ENCODE measurements at places on chromosomes 3 and 15. TPM values are rescaled to one million over a fixed set of nuclear protein-coding genes. Genes with fewer than 3 reads are reported as not detected.

DNA sequence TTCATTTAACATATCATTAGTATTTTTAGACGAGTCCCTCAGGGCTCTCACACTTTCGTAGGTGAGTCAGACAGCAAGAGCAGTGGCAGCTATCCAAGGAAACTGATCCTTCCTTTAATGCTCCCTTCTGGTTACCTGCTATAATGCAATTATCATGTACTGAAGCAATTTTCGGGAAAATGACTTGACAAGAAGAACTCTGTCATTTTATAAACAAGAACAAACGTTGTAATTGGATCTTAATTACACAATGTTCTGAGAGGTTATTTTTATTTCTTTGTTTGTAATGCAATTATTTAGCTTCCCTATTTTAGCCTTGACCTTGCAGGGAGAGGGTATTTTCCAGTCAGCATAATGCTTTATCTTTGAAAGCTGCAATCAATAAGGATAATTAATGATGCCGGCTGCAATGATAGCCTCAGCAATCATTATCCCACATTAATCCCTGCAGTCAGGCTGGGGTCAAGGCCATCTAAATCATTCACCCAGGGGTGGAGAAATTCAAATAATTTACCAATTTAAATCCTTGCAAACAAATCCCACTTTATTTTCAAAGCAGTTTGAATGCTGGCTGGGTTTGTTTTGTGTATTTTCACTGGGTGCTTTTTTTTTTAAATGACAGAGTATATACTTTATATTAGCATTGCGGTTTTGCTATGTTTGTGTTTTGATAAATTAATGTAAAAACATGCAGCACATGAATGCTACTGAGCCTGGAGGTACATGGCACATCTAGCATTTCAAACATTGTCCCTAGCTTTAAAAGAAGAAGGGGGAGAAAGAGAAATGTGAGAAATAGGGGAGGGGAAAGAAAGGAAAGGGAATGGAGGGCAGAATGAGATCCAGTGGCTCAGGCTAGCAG, 249.9 kb downstream of the SHOX2 start:
- H3K4me1 ChIP-seq: no peaks in the 10 kb centered on the region
- H3K27me3 ChIP-seq: no peaks in the 10 kb centered on the region
- no peak overlapping the region for H3K4me3 ChIP-seq
- no peak for DNase-seq

DNAJC19 gene
- 21.0 TPM for total RNA-seq

DNA sequence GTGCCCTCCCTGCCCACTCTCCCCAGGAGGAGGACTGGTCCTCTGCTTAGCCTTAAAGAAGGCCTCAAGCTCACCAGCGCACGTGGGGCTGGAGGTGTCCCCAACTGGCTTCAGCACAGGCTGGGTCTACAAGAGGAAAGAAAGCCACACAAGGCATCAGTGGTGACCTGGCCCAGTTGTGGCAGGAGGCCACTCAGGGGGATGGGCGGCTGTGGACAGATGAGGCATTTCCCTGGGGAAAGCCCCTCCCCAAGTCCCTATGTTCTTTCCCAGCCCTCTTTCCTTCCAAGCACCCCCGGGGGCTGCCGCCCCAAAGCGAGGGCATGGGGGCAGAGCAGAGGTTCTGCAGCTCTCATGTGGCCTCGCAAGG, 155.2 kb upstream of the TLE3 start:
- H3K4me1 ChIP-seq: no peaks in the 10 kb centered on the region
- H3K27ac ChIP-seq: no peak overlapping the region
- H3K4me3 ChIP-seq: no peak overlapping the region
- no peak for DNase-seq
- H3K36me3 ChIP-seq: no peaks in the 10 kb centered on the region
- no peaks in the 10 kb centered on the region for H3K27me3 ChIP-seq

PLXNB1 gene
- total RNA-seq: 76.4 TPM

DNA sequence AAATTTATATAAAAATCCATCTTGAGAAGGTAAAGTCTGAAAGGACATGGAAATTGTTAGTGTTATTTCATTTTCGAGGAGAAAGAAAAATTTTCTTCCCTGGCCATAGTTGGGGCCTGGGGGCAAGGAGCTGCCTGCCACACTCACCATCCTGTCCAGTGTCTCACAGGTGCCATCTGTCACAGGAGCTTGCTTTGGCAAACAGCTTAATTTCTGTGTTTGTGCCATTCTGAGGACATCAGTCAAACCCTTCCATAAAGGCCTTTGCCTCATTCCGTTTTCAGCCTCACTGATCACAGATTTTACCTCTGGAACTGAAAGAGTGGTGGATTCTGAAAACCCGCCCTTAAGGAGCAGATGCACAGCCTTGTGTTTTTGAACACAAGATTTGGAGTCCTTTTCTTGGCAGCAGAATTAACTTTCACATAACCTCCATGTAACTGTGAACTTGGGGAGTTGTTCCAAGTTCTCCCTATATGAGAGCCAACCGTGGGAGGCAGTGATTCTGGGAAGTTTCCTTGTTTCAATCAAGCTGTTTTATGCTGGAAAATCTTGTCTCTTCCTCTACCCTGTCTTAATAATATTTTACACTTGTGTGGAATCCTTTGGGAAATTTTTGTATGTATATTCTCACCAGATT, 254.7 kb downstream of the CACNA2D3 start:
- H3K27me3 ChIP-seq: no peaks in the 10 kb centered on the region
- H3K36me3 ChIP-seq: no peaks in the 10 kb centered on the region
- no peak for DNase-seq
- no peak overlapping the region for H3K4me3 ChIP-seq

GRCh38 chr3:16482770-16483531, 30.5 kb downstream of the RFTN1 start:
- no peak for DNase-seq
- H3K4me1 ChIP-seq: no peaks in the 10 kb centered on the region
- no peak overlapping the region for H3K27ac ChIP-seq
- no peaks in the 10 kb centered on the region for H3K27me3 ChIP-seq
- no peaks in the 10 kb centered on the region for H3K36me3 ChIP-seq

- no peak overlapping the region for H3K27ac ChIP-seq
- H3K4me3 ChIP-seq: no peak overlapping the region
- no peak for DNase-seq
- H3K36me3 ChIP-seq: no peaks in the 10 kb centered on the region
These were observed 172.1 kb upstream of the MITF start for GRCh38 chr3:69567023-69567709.

STARD9 gene
- total RNA-seq: 0.70 TPM

ZBBX gene
- not detected for total RNA-seq

DNA sequence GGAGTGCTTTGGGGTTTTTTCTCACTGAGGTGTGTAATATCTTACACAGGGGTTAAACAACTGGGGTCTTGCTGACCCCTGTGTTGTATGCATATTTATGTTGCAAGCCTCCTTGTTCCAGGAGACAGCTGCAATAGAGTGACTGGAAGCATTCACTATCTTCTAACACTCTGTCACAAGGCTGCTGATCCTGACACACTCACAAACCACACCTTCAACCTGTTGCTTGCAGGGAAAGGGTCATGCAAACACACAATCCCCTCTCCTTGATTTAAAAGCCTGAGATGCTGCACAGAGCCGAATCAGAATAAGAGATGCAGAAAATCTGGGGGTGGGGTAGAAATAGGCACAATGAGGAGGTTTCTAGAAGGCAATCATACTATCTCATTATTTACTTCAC, 197.3 kb downstream of the CADPS start:
- no peak overlapping the region for H3K4me3 ChIP-seq
- no peaks in the 10 kb centered on the region for H3K36me3 ChIP-seq
- H3K4me1 ChIP-seq: no peaks in the 10 kb centered on the region
- H3K27ac ChIP-seq: no peak overlapping the region
- no peak for DNase-seq
- H3K27me3 ChIP-seq: no peaks in the 10 kb centered on the region

DNA sequence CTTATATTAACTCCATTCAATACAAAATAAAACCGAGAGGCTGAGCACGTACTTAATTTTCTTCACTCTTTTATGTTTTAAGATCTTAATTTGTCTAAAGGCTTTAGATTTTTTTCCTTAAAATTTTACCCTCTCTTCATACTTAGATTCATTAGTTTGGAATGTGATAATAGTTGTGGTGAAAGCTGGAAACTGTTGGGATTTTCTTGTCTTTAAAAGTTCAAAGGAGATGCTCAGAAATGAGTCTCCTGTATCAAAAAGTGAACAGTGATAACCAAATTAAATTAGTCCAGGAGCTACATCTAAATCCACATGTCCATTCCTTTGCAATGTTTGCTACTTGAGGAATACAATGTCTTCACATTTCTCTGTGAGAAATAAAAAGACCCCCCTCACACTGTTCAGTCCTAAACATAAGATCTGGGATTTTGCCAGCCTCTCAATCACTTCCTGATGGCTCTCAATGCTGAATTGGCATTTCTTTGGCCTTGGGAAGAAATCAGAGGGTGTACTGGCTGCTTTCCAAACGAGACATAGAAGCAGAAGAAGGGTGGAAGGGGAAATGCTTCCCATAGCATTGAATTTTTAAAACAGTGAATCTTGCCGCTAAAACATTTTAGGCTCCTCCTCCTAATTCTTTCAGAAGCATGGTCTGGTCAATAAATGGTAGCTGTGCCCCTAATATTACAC, 245.0 kb downstream of the SHOX2 start:
- no peak overlapping the region for H3K27ac ChIP-seq
- H3K4me3 ChIP-seq: no peak overlapping the region
- DNase-seq: no peak
- no peaks in the 10 kb centered on the region for H3K36me3 ChIP-seq

KCNAB1 gene
- not detected for total RNA-seq

MAGEL2 gene
- total RNA-seq: 0.04 TPM

DNA sequence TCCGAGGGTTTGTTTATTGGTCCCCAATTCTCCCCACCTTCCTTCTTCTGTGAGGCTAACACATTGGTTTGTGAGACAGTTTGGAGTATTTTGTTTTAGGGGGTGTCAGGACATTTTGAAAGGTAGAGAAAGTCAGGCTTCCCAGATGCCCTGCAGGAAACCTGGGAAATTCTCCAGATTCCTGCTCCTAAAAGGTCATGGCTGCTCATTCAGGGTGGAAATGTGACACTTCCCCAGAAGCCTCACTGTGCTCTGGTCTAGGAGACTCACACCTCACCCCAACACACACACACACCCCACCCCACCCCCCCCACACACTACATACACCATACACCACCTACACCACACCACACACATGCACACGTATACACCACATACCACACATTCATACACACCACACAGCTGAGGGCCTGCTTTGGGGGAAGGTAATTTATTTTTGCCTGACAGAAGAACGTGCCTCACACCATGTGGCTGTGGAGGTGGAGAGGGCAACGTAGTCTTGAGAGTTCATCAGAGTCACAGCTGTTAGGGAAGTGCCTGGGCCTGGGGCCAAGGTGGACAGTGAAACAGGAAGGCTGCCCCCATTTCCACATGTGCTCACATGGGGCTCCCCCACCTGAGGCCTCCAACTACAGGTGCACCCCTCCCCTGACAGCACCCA, 40.4 kb upstream of the LIMD1 start:
- peak overlapping the region; percentile 37 for H3K27ac ChIP-seq
- peak; percentile 83 for DNase-seq
- no peaks in the 10 kb centered on the region for H3K27me3 ChIP-seq
- H3K4me1 ChIP-seq: peaks cover 26% of the 10 kb centered on the region

DNA sequence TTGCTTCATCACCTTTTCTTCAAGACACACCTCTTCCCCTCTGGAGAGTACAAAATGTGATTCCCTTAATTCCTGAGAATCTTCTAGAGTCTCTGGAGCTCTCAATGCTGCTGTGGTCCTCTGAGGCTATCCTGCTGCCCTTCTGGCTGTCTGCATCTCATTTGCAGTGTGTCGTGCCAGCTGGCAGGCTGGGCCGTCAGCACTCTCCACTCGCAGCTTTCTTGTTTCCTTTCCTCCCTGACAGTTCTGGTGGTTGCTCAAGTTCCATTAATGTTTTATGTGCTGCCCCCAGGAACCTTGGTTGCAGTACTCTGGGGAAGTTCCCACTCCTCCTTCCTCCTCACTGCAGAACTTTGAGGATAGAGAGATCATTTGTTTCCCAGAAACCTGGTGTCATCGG, 210.8 kb upstream of the ROPN1 start:
- H3K27ac ChIP-seq: no peak overlapping the region
- no peaks in the 10 kb centered on the region for H3K27me3 ChIP-seq
- no peak overlapping the region for H3K4me3 ChIP-seq
- H3K36me3 ChIP-seq: no peaks in the 10 kb centered on the region
- DNase-seq: no peak
- no peaks in the 10 kb centered on the region for H3K4me1 ChIP-seq

- no peaks in the 10 kb centered on the region for H3K36me3 ChIP-seq
- DNase-seq: no peak
- no peaks in the 10 kb centered on the region for H3K27me3 ChIP-seq
These were observed 35.6 kb upstream of the LIPC start for GRCh38 chr15:58396181-58396580.

DNA sequence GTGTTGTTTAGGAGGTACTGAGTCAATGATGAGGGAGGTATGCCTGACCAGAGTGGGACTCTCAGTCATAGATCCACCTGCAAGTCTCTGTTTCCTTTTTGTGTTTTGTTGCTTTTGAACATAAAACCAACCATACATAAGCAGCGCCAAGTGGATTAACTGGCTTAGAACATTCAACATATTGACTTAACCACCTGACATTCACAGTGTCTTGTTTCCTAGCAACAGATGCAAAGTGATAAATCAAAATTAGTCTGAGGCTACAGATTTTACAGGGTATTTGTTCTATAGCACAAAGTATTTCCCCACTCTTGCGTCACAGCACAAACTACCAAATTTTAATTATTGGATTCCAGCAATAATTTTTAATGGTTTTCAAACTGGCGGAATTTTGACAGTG, 283.8 kb downstream of the BBX start:
- no peak for DNase-seq
- no peaks in the 10 kb centered on the region for H3K27me3 ChIP-seq
- H3K4me3 ChIP-seq: no peak overlapping the region
- H3K27ac ChIP-seq: no peak overlapping the region

DNA sequence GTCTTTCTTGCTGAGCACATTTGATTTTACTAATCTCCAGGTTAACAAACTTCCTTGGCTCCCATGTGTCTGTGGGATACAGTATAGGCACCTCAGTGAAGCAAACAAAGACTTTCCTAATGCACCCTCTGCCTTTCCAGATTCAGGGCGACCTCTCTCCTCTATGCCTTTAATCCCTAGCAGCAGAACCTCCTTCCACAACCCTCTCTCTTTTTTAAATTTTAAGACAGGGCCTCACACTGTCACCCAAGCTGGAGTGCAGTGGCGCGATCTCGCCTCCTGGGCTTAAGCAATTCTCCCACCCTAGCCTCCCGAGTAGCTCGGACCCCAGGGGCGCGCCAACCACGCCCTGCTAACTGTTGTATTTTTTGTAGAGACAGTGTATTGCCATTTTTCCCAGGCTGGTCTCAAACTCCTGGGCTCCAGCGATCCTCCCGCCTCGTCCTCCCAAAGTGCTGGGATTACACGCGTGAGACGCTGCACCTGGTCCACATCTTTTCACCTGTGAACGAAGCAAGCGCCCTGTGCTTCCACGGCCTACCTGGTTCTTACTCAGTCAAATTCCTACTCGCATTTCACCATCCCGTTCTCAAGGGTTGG, 1.7 kb upstream of the HACD3 start:
- H3K4me1 ChIP-seq: peaks cover 19% of the 10 kb centered on the region
- H3K4me3 ChIP-seq: no peak overlapping the region
- H3K27ac ChIP-seq: no peak overlapping the region
- no peak for DNase-seq
- H3K27me3 ChIP-seq: no peaks in the 10 kb centered on the region
- no peaks in the 10 kb centered on the region for H3K36me3 ChIP-seq

MOBP gene
- total RNA-seq: not detected

ARL14 gene
- not detected for total RNA-seq
